ENCODE measurements at places on chromosomes 11 and 22.

DNA sequence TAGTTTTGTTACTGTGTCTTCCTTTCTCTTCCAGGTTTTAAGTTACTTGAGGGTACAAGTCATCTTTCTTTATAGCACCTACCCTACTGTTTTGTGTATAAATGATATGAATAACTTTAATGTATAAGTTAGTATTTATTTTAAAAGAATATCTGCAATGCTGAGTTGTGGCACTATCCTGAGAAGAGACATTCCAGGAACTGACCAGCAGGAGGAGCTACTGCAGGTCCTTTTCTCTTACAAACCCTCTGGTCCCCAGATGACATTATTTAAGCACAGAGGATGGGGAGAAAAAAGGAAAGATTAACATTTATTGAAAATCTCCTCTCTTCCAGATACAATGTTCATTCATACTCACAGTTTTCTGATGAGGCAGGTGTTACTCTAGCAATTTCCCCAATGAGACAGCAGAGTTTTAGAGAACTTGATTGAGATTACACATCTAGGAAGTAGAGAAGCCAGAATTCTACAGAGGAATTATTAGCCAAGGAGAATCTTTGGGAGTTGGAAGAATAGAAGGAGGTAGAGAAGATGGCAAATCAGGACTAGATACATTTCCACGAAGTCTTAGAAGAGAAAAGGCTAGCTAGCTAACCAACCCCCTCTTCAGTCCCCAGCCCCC, 541.2 kb upstream of the API5 start:
- no peak for DNase-seq

GRCh38 chr11:43694477-43694876, 13.9 kb downstream of the HSD17B12 start:
- DNase-seq, result no peak

DNA sequence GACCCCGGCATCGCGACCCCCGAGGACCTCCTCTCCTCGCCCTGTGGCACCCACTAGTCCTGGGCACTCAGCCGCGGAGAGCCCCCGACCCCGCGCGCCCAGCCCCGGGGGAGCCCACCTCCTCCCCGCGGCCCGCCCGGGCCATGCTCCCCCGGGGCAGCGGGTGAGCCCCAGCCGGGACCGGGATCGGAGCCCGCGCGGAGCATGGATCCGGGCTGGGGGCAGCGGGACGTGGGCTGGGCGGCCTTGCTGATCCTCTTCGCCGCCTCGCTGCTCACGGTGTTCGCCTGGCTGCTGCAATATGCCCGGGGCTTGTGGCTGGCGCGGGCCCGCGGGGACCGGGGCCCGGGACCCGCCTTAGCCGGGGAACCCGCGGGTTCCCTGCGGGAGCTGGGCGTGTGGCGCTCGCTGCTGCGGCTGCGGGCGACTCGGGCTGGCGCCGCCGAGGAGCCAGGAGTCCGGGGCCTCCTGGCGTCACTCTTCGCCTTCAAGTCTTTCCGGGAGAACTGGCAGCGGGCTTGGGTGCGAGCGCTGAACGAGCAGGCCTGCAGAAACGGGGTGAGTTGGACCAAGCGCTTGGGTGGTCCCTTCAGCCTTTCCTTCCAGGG, 498 bp downstream of the C2CD2L start:
- no peak for DNase-seq

GRCh38 chr11:69099180-69099579, 50.4 kb downstream of the TPCN2 start:
- no peak for DNase-seq

GRCh38 chr11:20762116-20762844, 92.9 kb downstream of the NELL1 start:
- no peak for DNase-seq

DNA sequence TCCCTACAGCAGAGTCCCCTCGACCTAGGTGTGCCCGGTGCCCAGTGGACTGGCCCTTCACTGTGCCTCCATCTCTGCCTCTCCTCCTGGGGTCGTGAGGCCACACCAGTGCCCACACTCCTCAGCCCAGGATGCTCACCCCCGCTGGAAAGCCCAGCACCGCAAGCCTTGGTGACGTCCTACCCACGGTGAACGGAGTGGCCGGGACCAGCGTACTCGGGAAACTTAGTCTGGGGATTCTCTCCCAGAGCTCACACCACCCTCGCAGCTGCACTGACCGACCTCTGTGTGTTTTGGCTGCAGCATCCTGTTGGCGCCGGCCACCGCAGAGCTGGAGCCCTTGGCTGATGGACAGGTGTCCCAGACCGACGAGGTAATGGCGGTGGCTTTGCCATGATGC, 35.5 kb upstream of the KRTAP5-7 start:
- no peak for DNase-seq

GRCh38 chr22:36439481-36440271, 41.8 kb downstream of the TXN2 start:
- DNase-seq, result no peak

DNA sequence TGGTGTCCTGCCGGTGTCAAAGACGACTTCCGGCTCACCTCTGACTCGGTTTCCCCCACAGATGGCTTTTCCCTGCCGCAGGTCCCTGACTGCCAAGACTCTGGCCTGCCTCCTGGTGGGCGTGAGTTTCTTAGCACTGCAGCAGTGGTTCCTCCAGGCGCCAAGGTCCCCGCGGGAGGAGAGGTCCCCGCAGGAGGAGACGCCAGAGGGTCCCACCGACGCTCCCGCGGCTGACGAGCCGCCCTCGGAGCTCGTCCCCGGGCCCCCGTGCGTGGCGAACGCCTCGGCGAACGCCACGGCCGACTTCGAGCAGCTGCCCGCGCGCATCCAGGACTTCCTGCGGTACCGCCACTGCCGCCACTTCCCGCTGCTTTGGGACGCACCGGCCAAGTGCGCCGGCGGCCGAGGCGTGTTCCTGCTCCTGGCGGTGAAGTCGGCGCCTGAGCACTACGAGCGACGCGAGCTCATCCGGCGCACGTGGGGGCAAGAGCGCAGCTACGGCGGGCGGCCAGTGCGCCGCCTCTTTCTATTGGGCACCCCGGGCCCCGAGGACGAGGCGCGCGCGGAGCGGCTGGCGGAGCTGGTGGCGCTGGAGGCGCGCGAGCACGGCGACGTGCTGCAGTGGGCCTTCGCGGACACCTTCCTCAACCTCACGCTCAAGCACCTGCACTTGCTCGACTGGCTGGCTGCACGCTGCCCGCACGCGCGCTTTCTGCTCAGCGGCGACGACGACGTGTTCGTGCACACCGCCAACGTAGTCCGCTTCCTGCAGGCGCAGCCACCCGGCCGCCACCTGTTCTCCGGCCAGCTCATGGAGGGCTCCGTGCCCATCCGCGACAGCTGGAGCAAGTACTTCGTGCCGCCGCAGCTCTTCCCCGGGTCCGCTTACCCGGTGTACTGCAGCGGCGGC, 5.5 kb downstream of the B3GNT6 start:
- no peak for DNase-seq

DNA sequence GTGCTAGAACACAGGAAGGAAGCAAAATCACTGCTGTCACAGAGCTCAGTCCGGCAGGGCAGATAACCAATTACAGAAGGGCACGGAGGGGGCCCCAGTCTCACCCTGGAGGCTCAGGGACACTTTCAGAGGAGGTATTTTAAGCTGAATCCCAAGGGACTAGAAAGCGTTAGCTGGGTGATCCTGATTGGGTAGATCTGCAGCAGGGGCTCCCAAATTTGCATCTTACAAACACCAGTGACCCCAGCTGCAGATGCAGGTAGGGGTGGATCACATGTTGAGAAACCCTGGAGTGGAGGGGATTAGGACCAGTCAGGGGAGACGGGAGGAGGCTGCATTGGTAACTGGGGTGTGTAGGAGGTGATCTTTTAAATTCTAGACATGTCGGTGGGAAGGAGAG, 91.4 kb downstream of the CSNK2A3 start:
- no peak for DNase-seq

GRCh38 chr22:42880815-42881214, 23.7 kb upstream of the ARFGAP3 start:
- DNase-seq, result no peak

GRCh38 chr11:116857936-116858335, 20.5 kb upstream of the APOA1 start:
- DNase-seq, result no peak

GRCh38 chr11:119179983-119180382, 5.3 kb upstream of the NHERF4 start:
- DNase-seq, result no peak

GRCh38 chr11:1082346-1082727, 7.7 kb downstream of the MUC2 start:
- DNase-seq, result no peak

- no peak for DNase-seq
Observed at GRCh38 chr11:66880496-66881450, 23.9 kb downstream of the LRFN4 start.

DNA sequence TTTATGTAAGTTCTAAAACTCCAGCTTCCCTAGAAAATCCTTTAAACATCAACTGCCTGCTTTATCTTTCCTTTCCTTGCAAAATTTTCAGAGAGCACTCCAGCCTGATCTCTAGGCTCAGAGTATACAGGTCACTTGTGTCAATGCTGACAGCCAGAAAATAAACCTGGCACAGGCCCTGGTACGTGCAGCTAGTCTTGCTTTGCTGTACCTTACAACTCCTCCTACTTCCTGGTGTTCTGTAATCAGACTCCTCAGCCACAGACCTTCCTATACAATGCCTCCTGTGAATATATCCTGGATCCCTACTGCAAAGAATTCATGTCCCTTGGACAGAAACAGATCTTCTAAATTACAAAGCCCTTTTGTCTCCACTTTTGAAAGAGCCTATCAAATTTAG, 24.2 kb upstream of the TMEM123 start:
- no peak for DNase-seq

DNA sequence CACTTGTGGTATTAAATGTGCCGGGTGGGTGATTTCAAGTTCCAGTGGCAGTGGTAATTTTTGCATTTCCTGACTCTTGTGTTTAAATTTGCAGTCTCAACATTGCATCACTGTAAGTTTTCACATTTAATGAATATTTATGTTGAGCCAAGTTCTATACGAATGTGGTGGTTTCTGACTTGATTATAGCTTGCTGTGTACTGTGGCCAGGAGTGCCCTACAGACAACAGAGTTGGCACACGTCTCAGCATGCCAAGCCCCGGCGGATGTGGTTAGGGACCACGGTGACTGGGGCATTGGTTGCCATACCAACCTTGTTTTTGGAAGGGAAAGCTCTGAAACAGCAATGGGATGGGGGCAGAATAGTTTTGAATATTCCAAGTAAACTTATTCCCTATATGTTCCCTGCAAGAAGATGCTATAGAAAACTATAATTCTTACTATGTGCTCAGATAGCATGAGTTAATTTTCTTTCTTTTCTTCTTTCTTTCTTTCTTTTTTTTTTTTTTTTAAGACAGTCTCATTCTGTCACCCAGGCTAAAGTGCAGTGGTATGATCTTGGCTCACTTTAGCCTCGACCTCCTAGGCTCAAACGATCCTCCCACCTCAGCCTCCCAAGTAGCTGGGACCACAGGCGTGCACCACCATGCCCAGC, 16.0 kb downstream of the ZNRF3 start:
- no peak for DNase-seq

- peak; percentile 19 for DNase-seq
Observed at GRCh38 chr22:45863981-45864751, 112.8 kb downstream of the WNT7B start.

DNA sequence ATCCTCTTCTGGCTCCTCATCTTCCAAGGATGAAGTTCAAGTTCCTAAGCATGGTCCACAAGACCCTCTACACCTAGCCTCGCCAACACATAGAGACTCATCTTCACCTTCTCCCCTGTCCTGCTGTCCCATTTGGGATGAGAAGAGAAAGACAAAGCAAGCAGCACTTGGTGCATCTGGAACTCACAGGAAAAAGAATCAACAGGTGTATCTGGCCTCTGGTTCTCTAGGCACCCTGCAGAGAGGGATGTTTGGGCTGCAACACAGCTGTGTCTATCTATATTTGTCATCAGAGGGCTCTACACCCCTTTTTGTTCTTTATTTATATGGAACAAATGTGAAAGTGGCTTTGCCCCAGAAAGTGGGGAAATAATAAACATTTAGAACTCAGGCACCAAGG, 82.1 kb upstream of the GALNT18 start:
- no peak for DNase-seq

DNA sequence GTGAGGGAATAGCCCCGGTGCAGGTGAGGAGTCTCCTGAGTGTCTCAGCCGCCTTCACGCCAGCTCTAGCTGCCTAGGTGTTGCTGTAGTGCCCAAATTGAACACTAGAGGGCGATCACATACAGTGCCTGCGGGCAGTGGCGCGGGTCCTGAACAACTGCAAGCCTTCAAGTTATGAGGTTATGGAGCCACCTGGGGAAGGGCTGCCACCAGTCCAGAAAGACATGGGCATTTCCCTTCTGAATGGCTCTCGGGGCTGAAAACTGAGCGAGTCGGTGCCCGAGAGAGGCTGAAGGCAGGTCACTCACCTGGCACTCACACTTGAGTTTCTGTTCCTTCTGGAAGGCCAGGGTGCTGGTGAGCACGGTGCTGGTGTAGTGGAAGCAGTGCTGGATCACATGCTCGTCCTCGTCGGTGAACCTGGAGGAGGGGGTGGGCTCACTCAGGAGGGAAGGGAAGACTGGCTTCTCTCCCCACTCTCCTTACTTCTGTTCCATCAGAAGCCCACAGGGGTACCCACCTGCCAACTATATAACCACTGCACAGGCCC, 88.4 kb downstream of the PDE2A start:
- DNase-seq, result peak; percentile 26

DNA sequence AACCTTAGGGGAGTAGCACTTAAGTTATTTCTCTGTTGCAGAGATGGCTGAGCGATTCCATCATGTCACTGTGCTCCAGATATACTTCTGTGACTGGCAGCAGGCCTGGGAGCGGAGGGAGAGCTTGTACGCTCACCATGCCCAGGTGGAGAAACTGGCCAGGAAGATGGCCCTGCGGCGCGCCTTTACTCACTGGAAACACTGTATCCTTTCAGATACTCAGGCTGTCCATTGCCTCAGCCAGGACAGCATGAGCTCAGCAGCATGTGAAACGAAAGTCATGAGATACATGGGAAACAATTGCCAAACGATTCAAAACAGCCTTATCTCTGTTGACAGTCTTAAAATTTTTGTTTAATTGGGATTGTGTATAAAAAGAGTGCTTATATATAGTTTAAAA, 78.9 kb downstream of the SFI1 start:
- DNase-seq, result no peak
